ENCODE measurements at places on chromosomes 3 and 15.

- DNase-seq, result no peak
Measured at GRCh38 chr3:59249004-59249403, 199.2 kb upstream of the CFAP20DC start.

DNA sequence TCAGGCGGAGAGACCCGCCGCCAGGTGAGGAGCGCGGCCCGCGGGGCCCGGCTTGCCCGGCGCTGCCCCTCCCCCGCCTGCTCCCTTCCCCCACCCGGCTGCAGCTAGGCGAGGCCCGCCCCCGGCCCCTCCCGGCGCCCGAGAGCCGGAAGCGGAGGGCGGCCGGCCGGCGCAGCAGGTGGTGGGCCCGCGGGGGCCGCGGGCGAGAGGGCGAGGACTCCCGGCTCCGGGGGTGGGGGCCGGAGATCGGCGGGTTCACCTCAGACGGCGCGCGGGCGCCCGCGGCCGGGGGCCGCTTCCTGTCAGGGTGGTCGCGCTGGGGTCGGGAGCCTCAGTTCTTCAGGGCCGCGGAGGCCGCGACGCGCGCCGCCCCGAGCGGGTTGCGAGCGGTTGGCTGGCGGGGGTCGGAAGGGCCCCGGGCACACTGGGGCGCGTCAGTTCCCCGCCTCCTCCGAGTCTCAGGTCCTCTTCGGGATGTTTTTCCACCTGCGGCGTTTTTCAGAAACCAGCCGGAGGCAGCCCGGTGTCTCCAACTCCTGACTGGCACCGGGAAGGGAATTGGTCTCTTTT is 395 bp downstream of the ZFAND6 start:
- DNase-seq, result peak; percentile 68

GRCh38 chr3:108021131-108021530 is 69.7 kb downstream of the CD47 start:
- no peak for DNase-seq

GRCh38 chr3:45211466-45212094 is 14.5 kb downstream of the TMEM158 start:
- DNase-seq, result no peak

DNA sequence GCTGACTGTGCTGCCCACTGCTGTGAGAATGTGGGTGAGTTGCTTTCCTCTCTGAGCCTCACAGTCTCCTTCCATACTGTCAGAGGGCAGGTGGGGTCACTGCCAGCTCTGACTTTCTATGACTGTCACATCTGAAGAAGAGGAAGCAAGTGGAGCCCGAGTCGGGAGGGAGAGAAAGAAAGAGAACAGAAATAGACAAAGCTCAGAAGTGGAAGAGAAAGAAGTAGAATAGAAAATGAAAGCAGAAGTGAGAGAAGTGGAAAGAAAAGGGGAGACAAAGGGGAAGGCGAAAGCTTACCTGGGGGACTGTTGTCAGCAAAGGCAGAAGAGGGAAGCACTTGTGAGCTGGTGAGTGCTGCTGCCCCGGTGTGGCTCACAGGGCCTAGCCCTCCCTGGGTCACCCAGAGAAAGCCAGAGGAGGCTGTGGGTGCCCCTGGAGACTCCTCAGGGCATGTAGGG is 57.9 kb downstream of the EPHB1 start:
- no peak for DNase-seq

GRCh38 chr3:126124896-126125295 is 41.0 kb upstream of the SLC41A3 start:
- no peak for DNase-seq

GRCh38 chr3:46663591-46664135 is 29.8 kb downstream of the ALS2CL start:
- DNase-seq, result no peak

DNA sequence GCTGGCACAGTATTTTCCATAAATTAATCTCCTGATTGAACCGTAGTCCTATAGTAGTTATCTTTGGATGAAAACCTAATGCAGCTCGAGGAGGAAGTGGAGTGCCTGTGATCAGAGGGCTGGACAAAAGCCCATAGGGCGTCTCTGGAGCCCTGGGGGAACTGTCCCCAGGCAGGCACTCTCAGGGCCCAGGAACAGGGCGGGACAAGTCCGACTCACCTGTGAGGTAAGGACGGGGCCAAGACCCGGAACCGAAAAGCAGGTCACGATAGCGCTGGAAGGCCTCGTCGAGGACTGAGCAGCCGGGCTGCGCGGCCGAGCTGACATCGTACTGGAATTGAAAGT is 341 bp downstream of the HEXA start:
- DNase-seq, result peak; percentile 37

DNA sequence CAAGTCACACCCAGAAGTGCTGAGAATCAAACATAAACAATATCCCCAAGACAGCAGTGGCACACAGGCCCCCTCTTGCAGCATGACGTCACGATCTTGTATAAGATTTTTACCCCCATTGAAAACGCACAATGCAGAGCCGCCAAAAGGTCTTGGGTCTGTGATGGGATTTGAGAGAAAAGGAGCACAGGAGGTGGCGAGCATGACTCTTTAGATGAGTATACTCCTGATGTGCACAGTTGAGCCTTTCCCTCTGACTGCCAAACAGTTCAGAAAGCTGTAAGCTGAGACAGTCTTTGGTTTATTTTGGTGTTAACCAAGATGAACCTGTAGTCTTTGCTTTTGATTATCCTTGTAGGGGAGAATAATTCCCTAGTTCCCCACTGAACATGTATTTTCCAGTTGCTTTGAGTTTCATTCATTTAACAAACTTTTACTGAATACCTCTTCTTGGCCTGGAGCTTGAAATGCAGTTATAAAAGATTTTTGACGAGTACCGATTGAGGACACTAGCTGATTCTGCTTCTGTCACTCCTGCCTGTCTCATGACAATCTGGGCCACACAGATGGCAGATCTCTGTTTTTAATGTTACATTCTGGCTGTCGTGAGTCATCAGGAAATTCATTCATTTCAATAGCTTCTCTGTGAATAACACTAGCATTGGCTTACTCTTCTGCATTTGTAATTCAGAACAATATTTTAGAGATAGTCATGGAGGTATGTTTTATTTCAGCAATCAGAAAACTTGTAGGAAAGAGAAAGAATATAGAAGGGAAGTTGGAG is 28.9 kb downstream of the CFAP91 start:
- DNase-seq, result no peak

DNA sequence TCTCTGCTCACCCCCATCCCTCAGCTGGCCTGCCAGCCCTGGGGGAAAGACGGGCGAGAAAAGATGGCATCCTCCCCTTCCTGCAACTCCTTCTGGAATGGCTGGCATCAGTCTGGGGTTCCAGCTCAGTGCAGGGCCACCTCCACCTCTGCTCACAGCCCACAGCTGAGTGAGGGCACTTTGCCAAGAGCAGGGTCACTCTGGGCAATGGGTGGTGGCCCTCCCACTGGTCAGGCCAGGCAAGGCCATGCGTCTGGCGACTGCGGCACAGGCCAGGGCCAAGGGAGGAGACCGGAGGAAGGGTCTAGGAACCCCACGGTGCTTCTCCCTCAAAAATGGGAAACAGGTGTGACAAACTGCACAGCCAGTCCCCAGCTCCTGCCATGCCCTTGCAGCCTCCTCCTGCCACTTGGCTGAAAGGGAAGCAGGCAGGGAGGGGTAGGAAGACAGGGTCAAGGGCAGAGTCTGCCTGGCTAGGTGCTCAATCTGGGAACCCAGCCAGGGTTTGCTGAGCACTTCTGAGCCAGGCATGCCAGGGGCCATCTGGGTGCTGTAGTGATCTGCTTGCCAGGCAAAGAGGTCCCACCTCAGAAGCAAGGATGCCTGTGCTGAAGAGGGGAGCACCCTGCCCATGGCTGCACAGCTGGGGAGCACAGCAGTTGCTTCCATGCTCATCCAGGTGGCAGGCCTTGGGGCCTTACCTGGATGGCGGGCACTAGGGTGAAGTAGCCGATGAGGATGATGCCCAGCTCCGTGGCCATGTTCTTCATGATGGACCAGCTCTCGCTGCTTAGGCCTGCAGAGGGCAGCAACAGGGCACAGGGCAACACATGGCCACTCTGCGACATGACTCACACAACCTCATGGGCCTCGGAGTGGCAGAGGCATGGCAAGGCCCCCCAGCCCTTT is 41.2 kb downstream of the PTPN23 start:
- DNase-seq, result no peak

GRCh38 chr3:132872711-132873110 is 150.5 kb upstream of the NPHP3 start:
- DNase-seq, result no peak

DNA sequence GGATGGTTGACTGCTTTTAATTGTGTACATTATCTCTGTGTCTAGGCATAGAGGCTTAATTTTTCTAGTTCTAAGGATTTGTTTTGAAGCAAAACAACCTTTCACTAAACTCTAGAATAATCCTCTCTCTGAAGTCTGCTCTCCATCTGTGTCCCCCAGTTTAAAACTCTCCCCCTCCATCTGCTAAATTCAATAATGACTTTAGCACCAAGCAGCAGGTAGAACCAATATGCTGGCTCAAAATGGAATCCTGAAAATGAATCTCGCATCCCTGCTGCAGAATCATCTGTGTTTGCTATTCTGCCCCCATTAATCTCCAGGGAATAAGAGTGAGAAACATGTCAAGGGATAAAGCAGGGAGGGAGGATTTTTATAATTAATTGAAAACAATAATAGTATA is 111.8 kb downstream of the TUSC7 start:
- DNase-seq, result no peak

GRCh38 chr3:36993326-36994283 is at the start of gene MLH1:
Gene MLH1 (plus strand): TSS chr3:36993518. CDS start chr3:36993548, 30 bp downstream.
- DNase-seq, result peak; percentile 88

GRCh38 chr3:154334973-154335420 is 10.7 kb upstream of the DHX36 start:
- DNase-seq, result no peak

DNA sequence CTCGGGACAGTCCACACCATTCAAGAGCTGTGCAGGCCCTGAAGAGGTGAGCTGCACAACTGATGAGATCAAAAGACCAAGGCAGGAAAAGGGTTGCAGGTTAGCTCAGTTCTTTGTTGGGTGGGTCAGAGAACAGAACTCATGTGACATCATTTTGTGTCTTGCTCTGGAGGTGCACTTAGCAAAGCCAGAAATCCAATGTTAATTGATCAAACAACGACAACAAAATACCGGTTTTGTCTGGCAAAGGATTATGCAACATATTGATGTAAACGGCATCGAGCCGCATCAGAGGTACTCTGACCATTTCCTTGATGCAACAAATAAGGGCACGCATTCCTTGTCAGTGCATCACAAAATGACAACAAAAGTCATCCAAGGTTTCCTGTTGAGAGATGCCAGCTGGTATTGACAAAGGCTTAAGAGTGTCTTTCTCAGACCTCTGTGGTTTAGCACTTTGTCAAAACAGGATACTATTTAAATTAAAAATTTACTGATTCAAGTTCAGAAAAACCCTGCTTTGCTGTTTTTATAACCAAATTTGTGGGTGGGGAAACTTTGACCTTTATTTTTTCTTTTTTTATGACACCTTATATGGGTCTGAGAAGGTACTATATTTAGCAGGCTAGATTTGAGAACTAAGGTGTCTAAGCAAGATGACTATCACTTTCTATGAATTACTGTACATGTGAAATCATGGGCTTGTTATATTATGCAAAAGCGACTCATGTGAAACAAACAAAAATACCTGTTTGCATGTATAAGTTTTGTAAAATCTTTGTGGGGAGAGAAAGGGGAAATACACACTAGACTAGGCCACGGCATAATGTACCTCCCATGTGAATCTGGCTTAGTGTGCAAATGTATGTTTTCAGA is 496.1 kb downstream of the FOXP1 start:
- DNase-seq, result no peak

- no peak for DNase-seq
Measured at GRCh38 chr15:42723068-42723467, 13.9 kb downstream of the CDAN1 start.

GRCh38 chr3:46070595-46071093 is 43.4 kb upstream of the XCR1 start:
- no peak for DNase-seq

GRCh38 chr3:58167431-58168351 is 43.1 kb downstream of the DNASE1L3 start:
- DNase-seq, result peak; percentile 53

DNA sequence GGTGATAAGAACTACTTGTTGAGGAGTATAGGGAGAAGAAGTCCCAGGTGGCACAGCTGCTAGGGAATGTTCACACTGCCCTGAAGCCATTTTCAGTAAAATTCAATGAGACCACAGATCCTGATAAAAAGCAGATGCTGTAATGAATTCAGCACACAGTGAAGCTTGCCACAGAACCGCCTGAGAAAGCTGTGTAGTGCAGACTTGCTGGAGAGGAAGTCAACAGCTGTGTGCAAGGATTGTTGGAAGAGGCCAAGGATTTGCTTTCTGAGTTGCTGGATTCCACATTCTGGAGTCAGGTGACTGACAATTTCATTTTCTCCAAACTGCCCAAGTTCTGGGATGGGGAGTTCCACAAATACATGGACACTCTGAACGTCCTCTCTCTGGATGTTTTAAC is 70.9 kb downstream of the ANP32A start:
- DNase-seq, result no peak

- no peak for DNase-seq
Measured at GRCh38 chr3:18556001-18556408, 130.9 kb upstream of the SATB1 start.

DNA sequence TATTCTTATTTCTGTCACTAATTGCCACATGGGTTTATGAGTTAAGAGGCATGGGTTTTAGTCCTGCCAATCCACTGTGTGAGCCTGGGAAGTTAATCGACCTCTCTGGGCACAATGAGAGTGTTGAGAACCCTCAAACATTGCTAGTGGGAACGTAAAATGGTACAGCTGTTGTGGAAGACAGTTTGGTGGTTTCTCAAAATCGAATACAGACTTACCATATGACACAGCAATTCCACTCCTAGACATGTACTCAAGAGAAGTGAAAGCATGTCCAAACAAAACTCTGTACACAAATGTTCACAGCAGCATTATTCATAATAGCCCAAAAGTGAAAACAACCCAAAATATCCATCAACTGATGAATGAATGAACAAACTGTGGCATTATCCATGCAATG is 5.7 kb upstream of the GNB5 start:
- no peak for DNase-seq

DNA sequence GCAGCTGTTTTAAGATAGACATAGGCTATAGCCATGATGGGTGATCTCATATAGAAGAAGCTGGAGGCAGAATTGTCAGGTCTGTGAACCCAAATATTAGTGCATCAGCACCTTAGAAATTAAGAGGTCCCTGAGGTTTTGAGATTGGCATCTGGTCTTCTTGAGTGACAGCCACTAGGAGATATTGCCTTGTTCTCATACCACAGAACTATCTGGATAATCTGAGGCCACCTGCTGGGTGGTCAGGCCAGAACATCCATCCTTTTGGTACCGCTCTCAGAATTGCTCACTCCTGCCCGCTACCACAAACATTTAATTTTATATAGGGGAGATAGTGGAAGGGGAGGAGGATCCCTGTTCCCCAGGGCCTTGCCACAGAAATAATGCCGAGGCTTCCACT is 210.6 kb upstream of the ZPLD1 start:
- DNase-seq, result no peak

- DNase-seq, result no peak
Measured at GRCh38 chr3:15948388-15948787, 150.6 kb upstream of the ANKRD28 start.

GRCh38 chr3:128297401-128298138 is 144.3 kb downstream of the EEFSEC start:
- no peak for DNase-seq
